RPMI8226 (cell line): ENCODE measurements at places on chromosomes 13 and 19.

GRCh38 chr19:6039566-6040225 is 61.8 kb upstream of the RANBP3 start:
- DNase-seq: no peak

- no peak for DNase-seq
These were observed 146.8 kb upstream of the TSHZ3 start for GRCh38 chr19:31496076-31496475.

DNA sequence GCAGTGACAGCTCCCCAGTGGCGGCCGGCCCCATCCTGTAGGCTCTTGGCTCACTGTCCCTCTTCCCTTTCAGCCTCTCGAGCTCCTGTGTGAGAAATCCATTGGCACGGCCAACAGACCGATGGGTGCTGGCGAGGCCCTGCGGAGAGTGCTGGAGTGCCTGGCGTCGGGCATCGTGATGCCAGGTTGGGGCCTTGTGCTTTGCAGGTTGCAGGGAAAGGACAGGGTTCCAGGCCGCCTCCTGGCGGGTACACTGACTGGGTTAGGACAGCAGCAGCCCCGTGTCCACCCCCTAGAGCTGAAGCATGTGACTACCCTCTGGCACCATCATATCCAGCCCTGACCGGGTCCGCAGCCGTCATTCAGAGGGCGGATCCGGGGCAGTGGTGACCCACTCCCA is 21.5 kb upstream of the QTRT1 start:
- no peak for DNase-seq

GRCh38 chr19:48010932-48011758 is 16.7 kb downstream of the ELSPBP1 start:
- DNase-seq: no peak

DNA sequence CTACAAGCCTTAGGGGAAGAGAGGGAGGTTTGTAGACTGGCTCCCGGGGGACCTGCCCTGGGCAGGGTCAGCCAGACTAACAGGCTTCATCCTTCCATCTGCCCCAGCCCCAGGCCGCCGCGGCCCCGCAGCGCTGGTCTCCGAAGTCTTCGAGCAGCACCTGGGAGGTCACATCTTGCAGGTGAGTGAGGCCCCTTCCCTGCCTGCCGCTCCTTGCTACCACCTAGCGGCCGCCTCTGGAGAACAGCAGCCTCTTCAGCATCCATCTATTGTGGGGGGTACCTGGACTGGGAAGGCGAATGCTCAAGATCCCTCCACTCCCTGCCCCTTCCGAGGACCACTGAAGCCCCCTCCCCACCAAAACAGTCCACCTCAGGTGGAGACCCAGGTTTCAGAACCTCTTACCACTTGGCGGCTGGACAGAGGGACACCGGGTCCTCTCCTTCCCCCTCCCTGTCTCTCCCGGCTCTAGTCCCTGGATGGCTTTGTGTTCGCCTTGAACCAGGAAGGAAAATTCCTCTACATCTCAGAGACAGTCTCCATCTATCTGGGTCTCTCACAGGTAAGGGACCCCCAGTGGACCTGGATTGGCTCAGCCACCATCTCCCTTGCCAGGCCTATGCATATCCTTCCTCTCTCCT is 12.7 kb downstream of the NPAS1 start:
- DNase-seq: peak; percentile 69

DNA sequence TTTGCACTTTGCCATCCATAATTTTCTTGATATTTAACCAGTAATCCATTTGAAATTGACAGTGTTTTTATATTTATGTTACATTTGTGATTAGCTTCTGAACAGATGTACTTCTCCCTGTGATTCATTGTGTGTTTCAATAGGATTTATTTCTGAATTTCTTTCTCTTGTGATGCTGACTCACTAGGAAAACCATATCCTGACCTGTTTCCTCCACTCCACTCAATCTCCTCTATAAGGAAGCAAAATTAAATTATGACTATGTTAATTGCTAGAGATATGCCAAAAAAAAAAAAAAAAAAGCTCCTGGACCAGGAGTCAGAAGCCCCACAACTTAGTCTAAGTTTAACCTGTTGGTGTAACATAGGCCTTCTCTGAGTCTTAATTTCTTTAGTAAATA is 614.6 kb upstream of the SPRY2 start:
- no peak for DNase-seq

- DNase-seq: no peak
These were observed 1.3 kb downstream of the ADPRHL1 start for GRCh38 chr13:113451951-113452421.

DNA sequence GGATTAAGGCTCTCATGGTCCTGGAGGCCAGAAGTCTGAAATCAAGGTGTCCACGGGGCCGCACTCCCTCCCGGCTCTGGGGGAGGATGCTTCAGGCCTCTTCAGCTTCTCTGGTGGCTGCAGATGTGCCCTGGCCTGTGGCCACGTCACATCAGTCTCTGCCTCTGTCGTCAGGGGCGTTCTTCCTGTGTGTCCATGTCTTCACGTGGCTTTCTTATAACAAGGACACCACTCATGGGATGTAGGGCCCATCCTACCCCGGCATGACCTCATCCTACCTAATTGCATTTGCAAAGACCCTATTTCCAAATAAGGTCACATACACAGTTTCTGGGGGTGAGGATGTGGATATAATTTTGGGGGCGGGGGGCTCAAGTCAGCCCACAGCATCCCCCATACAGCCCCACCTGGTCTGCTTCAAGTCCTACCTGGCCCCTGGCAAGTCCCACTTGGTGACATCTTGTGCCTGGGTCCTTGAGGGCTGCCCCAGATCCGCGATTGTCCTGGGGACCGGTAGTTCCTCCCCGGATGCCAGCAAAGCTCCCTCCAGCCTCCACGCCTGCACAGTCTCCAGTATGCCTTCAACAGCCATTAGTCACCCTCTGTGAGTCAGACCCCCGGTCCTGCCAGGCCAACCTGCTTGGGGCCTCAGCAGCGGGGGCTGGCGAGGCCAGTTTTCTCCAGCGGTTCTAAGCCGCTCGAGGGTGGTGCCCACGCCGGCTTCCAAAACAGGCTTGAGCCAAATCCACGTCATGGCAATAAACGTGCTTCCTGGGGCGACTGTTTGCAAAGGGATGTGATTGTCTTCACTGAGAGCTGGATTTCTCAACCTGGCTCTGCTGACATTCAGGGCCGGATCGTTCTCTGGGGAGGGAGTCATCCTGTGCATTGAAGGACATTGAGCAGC is 32.2 kb downstream of the MYO9B start:
- DNase-seq: no peak

DNA sequence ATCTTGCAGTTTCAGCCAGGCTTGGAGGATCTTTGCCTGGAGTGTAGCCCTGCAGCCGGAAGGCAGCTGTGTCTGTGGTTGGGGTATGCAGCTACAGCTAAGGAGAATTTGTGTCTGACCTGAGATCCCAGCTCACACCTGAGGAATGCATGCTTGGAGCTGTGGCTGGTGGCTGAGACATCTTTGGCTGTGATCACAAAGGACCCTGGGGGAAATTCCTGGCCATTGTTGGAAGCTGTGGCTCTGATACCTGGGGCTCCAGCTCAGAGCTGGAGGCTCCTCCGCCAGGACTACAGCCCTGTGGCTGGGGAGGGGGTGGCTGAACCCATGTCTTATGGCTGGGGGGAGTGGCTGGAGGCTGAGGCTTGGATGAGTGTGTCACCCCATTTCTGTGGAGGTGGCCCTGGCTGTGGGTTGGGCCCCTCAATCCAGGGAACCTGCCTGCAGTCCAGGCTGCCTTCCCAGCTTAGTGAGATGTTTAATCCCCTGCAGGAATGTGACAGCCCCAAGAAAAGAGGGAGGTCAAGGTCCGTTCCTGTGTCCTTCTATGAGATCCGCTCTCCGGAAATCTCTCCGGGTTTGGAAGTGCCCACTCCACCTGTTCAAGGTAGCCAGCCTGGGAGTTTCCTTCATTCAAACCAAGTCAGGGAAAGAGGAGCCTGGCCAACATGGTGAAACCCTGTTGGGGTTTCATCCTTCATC is 27.6 kb downstream of the ARHGEF18 start:
- no peak for DNase-seq

- no peak for DNase-seq
These were observed 82.4 kb downstream of the RYR1 start for GRCh38 chr19:38515896-38516295.

DNA sequence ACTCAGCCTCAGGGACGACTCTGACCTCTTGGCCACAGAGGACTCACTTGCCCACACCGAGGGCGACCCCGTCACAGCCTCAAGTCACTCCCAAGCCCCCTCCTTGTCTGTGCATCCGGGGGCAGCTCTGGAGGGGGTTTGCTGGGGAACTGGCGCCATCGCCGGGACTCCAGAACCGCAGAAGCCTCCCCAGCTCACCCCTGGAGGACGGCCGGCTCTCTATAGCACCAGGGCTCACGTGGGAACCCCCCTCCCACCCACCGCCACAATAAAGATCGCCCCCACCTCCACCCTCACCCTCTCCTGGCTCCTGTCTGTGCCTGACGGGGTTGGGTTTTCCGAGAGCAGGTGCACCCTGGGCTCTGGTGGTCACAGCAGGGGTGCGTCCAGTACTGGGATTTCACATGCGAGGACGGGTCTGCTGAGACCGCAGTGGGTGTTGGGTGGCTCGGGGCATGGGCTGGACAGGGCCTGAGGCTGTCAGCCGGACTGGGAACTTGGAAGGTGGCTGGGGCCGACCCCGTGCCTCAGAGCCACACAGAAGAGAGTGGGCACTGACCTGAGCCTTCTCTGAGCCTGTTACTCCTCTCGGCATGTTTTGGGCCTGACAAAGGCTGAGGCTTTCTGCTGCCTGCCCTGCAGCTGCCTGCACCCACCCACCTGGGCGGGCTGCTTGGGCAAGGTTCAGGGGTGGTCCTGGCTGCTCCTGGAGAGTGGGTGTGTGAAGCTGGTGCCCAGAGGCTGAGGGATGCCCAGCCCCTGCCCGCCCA is 6.3 kb upstream of the HCN2 start:
- DNase-seq: no peak

- DNase-seq: no peak
These were observed 2.8 kb downstream of the FAM124A start for GRCh38 chr13:51225029-51225428.

DNA sequence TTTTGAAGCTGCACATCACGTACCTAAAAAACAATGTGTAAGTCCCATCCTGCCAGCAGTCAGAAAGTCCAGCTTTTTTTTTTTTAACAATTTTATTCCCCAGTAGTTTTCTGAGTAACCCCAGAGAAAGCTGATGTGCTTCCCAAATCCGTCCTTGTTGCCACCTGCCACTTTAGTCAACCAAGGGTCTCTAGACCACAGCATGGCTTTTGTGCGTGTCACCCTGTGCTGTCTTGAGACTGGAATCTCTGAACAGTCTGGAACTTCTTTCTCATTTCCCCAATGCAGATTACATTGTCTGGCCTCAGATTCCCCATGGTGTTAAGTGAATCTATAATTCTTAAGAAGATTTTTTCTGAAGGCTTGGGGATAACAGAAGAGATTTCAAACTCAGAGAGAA is 289.2 kb upstream of the KLF12 start:
- DNase-seq: no peak

DNA sequence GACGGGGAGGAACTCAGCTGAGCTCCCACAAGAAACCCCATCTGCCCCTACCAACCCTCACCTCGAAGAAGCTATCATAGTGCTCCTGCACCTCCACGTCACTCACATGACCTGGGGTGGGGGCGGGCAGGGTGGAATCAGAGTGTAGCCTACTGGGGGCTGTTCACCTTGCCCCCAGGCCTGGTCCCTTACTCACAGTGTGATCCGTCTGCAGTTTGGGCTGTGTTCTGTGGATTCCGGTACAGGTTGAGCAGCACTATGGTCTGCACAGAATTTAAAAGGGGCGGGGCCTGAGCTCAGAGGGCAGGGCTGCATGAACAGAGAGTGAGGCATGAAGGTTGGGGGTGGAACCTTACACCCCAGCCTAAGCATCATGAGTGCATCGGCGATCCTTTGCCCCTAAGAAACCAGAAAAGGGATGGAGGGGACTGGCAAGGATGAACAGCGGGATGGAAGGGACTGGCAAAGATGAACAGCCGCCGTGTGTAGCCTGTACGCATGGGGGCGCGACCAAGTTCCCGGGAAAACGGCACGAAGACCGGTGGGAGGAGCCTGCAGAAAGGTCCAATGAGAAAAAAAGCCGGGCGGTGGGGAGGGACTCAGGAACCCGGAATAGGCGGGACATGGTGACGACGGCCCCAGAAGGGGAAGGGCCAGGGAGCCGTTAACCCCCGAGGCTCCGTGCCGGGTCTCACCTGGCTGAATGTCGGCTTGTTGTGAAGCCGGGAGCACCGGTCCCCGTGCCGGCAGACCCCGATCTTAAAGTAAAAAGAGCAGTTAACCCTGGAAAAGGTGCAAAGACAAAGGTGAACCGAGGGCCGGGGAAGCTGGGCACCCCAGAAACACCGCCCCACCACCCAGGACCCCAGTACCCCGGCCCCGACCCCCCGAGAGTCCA is 539 bp downstream of the U2AF1L4 start:
- peak; percentile 94 for DNase-seq

- no peak for DNase-seq
These were observed 3.1 kb downstream of the SPC24 start for GRCh38 chr19:11152318-11153062.

DNA sequence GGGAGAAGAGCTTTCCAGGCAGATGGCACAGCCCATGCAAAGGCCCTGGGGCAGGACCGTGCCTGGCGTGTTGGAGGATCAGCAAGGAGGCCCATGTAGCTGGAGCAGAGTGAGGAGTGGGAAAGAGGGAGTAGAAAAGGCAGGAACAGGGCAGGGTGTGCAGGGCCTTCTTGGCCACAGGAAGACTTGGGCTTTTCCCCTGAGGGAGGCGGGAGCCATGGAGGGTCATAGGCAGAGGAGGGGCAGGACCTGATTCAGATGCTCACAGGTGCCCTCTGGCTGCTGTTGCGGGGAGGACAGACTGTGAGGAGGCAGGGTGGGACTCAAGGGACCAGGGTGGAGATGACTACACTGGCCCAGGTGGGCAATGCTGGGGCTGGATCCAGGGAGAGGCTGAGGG is 13.8 kb upstream of the PTPRS start:
- DNase-seq: peak; percentile 37
